Foreskin fibroblast (primary cell): ENCODE measurements at places on chromosomes 12 and 14.

- DNase-seq, result no peak
Measured at GRCh38 chr12:93134893-93135285, 205.8 kb upstream of the EEA1 start.

- DNase-seq, result peak; percentile 14
Measured at GRCh38 chr14:94769391-94770250, at the start of gene GSC. GSC (minus strand) TSS chr14:94770113; CDS start chr14:94770015, 98 bp downstream.

DNA sequence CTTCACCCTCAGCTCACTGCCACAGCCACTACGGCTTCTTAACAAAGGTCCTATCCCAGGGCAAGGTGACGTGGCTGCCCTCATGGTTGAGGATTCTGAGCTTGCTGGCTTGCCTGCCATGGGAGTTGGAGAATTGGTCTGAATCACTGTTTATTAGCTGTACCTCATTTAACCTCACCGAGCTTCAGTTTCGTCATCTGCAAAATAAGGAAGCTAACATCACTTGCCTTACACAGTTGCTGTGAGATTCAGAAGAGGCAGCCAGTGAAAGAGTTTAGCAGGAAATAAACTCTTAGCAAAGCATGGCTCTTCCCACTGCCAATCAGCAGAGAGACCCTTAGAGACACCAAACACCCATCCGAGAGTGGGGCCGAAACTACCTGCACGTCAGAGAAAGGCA lies 90.1 kb upstream of the KCNA1 start:
- DNase-seq, result no peak

GRCh38 chr12:61536525-61536924 lies 723.7 kb upstream of the USP15 start:
- DNase-seq, result peak; percentile 21

- peak; percentile 95 for DNase-seq
Measured at GRCh38 chr12:124388679-124389137, 93.8 kb downstream of the RFLNA start.

DNA sequence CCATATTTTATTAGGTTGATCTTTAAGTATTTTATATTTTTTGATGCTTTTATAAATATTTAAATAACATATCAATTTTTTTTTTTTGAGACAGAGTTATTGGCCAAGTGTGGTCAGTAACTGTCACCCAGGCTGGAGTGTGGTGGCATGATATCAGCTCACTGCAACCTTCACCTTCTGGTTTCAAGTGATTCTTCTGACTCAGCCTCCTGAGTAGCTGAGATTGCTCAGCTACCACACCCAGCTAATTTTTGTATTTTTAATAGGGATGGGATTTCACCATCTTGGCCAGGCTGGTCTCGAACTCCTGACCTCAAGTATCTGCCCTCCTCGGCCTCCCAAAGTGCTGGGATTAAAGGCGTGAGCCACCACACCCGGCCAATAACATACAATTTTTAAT lies 71.1 kb downstream of the FUT8 start:
- DNase-seq, result no peak

DNA sequence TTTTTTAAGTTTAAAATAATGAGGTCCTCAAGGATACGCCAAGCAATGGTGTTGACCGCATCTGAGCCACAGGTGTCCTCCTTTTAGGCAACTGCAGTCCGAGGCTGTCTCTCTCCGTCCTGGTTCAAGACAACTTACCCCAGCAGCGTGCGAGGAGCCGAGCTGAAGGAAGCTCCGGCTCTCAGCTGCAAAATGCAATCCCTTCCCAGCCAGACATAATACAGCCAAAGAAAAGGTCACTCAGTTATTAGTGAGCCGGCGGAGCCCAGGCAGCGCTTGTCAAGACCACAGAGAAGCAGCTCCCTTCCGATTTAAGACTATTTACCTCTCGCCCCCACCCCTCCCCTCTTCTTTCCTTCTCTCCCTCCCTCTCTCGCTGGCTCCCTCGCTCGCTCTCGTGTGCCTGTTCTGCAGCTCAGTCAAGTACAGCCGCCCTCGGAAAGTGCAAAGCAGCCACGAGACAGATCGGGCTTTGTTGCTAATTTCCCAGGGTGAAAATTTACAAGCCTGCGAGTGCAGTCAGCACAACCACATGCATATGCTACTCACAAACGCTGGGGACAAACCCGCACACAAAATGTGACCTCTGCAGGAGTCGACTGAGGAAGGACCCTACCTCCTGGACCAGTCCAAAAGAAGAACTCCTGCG lies 363 bp upstream of the LMO3 start:
- DNase-seq, result no peak

DNA sequence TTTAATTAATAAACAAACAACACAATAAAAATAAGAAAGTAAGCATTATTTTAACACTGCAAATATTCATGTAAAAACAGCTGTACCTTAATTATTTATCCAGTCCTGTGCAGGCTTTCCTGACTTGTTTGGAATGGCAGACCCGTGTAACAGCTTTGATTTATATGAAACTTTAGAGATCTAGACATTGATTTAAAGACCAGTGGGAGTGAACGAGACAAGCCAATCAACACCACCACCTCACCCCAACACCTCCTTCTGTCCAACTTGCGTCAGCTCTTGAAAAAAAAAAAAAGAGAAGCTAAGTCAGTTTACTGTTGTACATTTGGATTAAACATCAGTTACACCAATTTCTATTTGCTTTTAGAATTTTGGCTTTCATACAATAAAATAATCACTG lies 22.3 kb downstream of the SLC38A4 start:
- DNase-seq, result no peak

- no peak for DNase-seq
Measured at GRCh38 chr12:53042607-53043454, 7.0 kb upstream of the TNS2 start.
